ENCODE measurements at places on chromosomes 11 and 22.
A peak's percentile ranks its signal among the peaks of the same experiment; 100 is the strongest.

DNA sequence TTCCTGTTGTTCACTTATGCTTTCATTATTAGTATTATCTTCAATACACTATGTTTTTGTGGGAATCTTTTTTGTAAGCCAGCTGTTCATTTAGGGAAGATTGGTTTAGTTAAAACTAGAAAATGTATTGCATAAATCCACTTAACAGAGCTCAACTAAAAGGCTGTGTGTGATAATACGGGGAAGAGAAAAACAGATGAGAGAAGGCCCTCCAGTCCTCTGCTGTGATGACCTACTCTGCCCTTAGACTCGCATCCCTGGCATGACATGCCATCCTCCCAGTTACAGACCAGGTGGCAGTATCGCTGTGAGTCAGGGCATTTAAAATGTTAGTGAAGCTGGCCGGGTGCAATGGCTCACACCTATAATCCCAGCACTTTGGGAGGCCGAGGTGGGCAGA lies 173.4 kb upstream of the TTC12 start:
- DNase-seq, result no peak

- DNase-seq, result no peak
These were observed 72.2 kb downstream of the LARGE2 start for GRCh38 chr11:45994371-45995341.

- no peak for DNase-seq
These were observed 3.2 kb downstream of the CD6 start for GRCh38 chr11:60974726-60975125.

GRCh38 chr11:11798586-11799438 lies 43.0 kb upstream of the USP47 start:
- DNase-seq, result peak; percentile 87

DNA sequence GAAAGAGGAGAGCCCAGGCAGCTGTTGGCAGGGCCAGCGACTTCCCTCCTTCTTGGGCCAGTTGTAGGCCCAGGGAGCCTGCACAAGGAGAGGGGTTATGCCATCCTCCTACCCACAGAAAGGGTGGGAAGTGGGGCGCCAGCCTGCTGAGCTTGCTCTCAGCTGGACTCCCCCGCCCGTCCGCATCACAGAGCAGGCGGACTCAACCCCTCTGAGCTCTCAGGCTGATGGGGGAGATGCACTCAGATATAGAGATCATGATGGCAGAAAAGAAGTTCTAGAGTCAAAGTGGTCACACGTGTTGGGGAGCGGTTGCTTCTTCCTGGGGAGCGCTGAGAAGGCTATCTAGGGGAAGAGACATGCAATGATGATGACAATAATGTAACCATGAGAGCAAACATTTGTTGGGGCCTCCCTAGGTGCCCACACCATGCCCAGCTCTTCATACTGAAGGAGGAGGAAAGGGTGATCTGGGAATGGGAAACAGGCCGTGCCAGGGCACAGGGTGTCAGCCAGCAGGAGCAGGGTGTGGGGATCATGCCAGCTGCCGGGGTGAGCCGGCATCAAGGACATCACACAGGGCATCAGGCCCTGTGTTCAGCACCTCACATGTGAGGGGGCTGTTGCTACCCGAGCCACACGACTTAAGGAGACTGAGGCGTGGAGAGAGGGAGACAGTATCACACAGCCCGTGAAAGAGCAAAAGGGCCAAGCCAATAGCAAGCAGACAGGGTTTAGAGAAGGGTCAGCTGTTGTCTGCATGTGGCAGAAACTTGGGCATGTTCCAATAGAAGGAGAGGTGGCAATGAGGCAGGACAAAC lies 7.7 kb downstream of the SLC35E4 start:
- DNase-seq, result no peak

DNA sequence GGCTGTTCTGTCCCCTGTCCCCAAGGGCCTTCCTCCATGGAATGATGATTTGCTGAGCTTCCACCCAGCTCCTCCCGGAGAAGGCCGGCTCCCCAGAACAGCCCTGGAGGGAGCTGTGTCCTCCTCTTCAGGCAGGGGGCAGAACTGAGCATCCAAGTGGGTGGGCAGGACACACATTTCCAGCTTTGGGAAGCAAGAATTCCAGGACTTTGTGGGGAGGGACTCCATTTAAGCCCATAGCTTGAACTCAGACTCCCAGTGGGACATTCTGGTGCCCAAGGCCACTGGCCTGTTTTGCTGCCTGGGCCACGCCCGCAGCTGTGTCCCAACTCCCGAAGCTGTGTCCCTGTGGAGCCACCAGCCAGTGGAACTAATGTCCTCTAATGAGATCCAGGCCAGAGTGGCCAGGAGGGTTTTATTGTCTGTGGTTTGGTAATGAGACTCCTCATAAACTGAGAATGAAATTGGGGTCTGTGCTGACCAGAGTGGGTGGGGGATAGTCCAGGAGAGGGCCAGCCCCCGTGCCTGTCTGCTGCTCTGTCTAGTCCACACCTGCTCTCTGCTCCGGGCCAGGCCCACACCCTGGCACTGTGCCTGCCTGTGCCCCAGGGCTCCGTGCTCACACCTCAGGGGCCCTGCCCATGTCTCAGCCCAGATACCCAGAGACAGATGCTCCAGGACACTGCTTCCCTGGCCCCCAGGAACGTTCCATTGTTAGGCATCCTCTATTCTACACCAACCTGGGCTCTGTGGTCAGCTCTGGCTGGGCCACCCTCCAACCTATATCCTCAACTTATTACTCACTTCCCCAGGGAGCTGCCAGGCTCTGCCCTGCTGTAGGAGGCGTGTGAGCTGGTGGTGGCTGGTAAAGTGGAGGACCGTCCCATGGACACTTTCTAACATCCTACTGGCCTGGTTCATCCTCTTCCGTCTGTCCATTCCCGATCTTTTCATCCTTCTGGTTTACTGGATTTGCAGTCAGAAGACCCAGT lies 7.6 kb downstream of the NECTIN1 start:
- DNase-seq, result no peak

DNA sequence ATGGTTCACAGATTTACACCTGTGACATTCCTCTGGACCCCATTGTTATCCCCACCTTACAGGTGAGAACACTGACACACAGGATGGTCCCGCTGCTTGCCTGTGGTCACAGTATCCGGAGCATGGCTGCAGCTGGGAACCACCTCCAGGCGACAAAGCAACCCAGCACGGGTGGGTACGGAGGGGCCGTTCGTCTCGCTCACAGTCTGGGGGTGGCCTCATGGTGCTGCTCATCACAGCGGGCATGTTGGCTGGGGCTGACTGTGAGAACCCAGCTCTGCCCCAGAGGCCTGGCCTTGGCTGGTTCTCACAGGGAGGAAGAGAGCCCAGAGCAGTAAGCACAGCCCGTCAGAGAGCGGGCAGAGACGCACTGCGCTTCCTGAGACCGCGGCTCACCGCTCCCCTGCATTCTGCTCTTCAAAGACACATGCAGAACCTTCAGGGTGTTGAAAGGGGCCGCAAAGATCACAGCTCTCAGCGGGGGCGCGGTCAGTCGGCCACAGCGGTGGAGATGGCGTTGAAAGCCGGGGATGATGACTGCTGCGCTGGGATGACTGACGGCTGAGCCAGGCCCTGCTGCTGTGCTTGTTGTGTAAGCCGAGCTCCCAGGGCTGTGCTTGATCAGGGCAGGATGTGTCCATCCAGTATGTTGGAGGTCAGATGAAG lies 423.0 kb downstream of the BRD1 start:
- no peak for DNase-seq

DNA sequence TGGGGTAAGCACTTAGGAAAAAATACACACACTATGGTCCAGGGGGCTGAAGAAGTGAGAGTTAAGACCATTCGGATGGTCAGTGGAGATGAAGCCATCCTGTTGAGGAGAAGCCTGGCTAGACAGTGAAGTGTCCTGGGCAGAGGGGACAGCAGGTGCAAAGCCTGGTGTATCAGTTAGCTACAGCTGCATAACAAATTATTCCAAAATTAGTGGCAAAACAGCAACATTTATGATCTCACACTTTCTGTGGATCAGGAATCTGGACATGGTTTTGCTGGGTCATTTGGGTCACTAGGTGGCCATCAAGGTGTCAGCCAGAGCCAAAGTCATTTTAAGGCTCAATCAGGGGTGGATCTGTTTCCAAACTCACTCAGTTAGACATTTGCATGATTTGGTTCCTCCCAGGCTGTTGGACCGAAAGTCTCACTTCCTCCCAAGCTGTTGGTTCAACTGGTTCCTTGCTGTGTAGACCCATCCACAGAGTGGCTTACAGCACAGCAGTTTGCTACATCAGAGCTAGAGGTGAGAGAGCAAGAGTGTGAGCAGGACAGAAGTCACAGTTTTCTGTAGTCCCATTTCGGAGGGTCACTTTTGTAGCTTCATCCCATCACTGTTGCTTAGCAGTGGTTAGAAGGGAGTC lies 80.1 kb upstream of the ALX4 start:
- DNase-seq, result no peak

GRCh38 chr11:71311176-71311925 lies 59.0 kb upstream of the SHANK2 start:
- peak; percentile 20 for DNase-seq

DNA sequence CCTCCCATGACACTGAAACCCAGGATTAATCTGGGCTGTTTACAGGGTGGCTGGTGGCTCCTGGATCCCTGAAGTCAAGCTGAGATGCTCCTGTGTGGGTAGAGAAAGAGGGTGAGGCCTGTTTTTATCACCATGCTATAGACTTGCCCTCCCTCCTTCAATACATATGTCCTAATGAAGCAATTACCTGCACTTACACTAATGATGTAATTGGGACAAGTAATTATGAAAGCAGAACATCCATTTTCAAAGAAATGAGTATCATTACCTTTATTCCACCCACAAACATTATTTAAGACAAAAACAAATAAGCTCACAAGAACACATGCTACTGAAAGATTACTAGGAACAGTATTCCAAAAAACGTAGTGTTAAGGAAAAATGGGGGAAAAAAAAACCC lies 64.3 kb upstream of the CHRM4 start:
- no peak for DNase-seq

DNA sequence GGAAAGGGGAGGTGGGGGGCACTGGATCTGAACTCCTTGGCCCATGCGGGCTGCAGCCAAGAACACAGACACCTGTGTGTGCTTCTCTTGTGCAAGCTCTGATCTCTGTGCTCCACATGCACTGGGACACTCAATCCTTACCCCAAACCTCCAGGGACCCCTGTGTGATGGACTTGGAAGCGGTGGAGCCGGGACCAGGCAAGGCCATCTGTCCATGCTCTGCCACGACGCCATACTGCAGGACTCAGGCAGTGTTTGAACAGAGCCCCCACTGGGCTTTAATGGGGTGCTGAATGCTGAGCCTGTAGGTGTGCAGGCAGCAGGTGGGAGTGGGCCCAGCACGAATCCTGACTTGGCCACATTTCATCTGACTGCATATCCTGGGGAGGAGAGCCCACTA lies 23.4 kb downstream of the PPM1F start:
- no peak for DNase-seq

DNA sequence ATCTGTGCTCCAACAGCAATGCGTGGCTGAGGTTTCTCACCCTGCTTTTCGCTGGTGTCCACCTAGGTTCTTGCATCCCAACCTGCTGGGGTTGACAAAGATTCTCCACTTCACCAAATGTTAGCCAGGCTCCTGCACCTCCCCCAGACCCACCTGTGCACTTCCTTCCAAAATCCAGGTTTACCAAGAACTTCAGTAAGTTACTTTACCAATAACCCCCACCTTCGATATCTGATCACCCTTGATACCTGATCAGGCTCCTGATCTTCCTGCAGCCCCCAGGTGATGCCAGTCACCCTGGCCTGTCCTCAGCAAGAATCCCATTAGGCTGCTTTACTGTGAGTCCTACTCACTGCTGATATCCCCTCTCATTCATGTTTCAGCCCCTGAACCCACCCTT lies 1203.4 kb downstream of the TBC1D22A start:
- DNase-seq, result no peak

- no peak for DNase-seq
These were observed 77.8 kb downstream of the DGCR2 start for GRCh38 chr22:19044381-19044780.

DNA sequence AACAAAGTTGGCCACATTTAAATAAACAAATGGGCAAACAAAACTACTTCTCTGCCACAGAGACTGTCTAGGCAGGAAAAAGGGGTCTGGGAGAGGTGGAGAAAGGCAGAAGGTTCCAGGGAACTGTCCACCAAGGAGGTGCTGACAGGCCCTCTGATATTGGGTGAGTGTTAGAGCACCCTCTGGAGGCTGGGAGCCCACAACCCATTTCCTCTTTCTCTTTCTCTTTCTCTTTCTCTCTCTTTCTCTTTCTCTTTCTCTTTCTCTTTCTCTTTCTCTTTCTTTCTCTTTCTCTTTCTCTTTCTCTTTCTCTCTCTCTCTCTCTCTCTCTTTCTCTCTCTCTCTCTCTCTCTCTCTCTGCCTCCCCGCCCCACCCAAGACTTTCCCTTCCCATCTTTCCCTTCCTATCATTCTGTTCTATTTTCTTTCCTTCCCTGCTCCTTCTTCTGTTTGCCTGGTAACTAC lies 912.8 kb downstream of the DLG2 start:
- peak; percentile 68 for DNase-seq

DNA sequence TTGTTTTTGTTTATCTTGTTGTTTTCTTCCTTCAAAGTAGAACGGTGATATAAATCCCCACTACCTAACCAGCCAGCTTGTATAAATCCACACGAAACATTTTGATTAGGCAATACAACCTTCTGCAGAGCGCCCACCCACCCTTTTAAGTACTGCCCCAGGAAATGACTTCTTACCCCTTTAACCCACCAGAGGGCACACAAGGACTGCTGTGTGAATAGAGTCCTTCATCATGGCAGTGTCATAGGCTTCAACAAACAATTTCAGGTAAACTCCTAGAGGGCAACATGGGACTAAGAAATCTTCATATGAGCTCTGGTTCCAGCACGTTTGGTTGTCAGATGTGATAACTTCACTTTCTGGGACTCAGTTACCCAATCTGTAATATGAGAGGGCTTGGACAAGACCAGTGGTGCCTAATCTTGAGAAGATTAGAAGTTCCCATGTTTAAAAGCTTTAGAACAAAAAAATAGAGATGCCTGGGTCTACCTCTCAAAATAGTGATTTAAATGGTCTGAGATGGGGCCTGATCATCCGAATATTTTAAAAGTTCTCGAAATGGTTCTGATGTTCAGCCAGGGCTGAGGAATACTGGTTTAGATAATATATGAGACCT lies 56.1 kb downstream of the PIWIL4 start:
- peak; percentile 84 for DNase-seq

GRCh38 chr11:116172156-116172555 lies 600.6 kb downstream of the BUD13 start:
- peak; percentile 22 for DNase-seq
